ENCODE measurements at places on chromosomes 6 and 20.

- no peak for DNase-seq
Measured at GRCh38 chr6:37283268-37283667, 25.3 kb upstream of the TMEM217 start.

DNA sequence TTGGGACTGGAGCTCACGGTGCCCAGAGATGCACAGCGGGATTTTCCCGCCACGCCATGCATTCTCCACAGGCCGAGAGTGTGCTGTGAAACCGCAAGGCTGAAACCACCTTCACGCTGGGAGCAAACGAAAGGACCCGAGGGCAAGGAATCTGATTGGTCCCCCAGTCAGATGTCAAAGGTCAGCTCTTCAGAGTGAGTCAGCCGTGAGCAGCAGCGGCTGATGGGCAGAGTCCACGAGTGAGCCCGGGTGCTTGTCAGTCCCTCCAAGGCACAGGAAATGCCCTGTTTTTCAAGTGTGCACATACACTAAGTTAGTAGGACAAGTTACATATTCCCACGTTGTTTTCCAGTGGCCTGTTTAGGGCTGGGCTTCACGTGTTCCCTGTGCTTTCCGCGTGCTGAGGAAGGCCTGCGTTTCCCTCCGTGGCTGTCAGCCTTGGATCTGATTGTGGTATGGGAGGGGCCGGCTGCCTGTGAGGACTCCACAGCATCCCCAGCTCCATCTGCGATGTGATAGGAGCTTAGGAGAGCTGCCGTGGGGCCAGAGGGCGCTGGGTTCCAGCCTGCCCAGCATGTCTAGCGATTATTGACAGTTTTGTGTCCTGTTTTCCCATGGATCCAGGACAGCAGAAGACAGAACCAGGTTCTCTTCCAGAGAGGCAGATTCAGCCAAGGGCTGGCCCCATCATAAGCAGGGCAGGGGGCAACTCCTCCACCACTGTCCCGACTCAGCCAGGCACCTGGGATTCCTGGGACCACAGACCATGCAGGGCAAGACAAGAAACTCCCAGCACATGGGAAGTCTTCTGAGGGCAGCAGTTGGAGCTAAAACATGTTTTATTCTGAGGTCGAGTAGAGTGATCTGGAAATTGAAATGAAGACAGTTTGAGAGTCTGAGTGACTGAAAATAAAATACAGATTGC is 38.2 kb upstream of the FRMD1 start:
- DNase-seq, result no peak

- no peak for DNase-seq
Measured at GRCh38 chr20:9447182-9447581, 67.2 kb upstream of the LAMP5 start.

GRCh38 chr20:44475372-44475693 is 341 bp upstream of the TTPAL start:
- DNase-seq, result no peak

DNA sequence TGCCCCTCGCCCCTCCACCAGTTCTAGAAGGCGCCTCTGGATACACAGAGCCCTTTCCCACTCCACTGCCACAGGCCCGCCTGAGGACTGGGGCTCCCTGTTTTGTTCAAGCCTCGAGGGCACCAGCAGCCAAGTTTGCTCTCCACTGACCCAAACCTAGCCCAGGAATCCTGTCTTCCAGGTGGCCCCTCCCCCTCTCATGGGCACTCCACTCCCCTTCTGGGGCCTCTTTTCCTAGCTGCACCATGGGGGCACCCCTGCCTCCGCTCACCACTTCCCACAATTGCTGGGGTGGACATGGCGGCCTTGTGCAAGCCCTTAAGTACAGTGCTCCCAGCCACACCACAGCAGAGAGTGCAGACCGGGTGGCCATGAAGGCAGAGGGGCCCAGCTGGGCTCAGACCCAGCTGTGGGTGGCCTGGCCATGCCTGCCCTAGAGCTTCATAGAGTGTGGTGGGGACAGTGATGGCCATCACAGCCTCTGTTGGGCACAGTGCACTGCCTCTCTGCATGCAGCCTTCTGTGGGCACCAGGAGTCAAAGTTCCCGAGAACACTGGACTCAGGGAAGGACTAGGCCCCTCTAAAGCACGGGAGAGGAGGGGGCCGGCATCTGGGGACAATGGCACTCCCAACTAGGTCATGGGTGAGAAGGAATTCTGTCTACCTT is 1.3 kb downstream of the MYL9 start:
- no peak for DNase-seq

DNA sequence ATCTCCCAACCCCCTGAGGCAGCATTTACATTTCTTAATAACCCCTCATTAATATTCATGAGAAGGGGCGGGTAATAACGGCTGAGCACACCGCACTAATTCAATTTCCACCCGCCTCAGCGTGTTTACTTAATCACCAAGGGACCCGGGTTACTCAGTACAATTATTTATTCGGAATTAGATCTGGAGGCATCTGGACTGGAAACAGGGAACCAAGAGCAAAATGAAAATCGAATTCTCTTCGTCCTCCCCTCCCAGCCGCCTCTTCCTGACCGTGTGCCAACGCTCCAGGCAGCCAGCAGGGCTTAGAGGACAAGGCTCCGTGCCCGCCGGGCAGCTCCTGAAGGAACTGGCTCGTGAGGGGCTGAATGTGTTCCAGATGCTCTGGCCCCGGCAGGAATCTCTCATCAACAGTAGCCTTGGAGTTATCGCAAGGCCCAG is 23.5 kb upstream of the CTNNBL1 start:
- DNase-seq, result no peak

DNA sequence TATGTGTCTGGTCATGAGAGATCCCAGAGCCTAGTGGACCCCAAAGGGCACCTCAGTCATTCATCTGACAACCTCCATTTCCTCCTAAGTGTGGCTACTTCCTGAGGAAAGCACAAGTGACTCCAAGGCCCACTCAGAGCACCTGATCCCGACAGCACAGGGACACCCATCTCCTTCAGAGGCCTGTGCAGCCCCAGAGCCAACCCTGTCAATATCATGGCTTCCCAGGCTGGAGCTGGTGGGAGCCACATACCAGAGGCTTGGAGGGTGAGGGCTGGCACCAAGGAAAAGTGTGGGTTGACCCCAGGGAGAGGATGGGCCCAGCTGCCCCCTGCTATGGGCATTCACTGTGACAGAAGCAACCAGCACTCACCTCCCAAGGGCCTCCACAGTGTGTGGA is 117.3 kb downstream of the PSMB1 start:
- DNase-seq, result no peak

- DNase-seq, result no peak
Measured at GRCh38 chr6:170024940-170025339, 265.9 kb downstream of the DLL1 start.

- no peak for DNase-seq
Measured at GRCh38 chr6:166203003-166203640, 35.5 kb upstream of the TBXT start.

DNA sequence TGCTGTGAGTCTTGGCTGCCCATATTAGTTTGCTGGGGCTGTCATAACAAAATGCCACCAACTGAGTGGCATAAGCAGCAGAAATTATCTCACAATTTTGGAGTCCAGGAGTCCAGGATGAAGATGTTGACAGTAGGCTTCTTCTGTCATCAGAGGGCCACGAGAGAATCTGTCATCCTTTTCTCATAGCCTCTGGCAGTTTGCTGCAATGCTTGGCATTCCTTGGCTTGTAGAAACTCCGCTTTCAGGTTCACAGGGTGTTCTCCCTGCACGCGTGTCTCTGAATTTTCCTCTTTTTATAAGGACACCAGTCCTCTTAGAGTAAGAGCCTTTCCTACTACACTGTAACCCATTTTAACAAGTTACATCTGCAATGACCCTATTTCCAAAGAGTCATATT is 838.4 kb downstream of the TFAP2A start:
- no peak for DNase-seq

GRCh38 chr20:37990571-37991151 is 42.6 kb downstream of the TTI1 start:
- no peak for DNase-seq

GRCh38 chr20:37364927-37365272 is 19.0 kb downstream of the SRC start:
- no peak for DNase-seq

- DNase-seq, result no peak
Measured at GRCh38 chr6:149081281-149081680, 236.2 kb upstream of the TAB2 start.

DNA sequence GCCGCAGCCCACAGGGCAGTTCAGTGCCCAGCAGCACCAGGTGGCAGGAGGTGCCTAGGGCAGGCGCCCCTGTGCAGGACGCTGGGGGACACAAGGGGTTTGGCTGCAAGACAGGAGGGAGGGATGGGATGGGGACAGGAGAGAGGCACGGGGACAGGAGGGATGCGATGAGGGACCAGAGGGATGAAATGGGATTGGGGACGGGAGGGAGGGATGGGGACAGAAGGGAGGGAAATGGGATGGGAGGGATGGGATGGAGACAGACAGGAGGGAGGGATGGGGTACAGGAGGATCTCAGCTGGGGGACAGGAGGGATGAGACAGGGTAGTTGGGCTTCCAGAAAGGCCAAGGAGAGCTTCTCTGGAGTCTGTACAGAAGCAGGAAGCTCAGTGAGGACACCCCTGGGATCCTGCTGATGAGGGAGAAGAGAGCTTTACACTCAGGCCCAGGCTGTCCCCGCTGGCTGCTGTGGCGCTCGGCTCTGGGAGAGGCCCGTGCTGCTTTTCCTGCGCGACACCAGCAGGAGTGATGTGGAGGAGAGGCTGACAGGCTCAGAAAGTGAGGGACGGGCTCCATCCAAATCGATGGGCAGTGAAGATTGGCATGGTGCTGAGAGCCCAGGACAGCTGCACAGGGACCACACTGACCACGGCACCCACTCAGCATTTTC is 400.8 kb downstream of the SMOC2 start:
- no peak for DNase-seq

- no peak for DNase-seq
Measured at GRCh38 chr6:75818098-75818855, 69.2 kb downstream of the MYO6 start.

DNA sequence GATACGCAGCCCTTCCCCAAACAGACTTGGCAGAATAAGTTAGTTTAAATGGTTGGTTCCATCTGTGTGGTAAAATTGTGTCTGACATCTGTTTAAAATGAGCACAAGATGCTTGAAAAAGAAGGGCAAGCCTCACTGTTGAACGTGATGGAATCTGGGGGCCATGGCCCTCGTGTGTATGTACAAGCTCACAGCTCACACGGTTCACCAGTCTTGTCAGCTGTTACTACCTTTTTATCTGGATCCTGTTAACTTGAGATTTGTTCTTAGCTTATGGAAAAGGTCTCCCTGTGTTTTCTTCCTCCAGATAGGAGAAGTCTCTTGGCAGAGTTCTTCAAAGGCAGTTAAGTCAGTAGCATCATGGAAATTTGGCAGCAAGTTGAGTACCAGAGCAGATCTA is 270.6 kb downstream of the KHDC1L start:
- DNase-seq, result no peak

DNA sequence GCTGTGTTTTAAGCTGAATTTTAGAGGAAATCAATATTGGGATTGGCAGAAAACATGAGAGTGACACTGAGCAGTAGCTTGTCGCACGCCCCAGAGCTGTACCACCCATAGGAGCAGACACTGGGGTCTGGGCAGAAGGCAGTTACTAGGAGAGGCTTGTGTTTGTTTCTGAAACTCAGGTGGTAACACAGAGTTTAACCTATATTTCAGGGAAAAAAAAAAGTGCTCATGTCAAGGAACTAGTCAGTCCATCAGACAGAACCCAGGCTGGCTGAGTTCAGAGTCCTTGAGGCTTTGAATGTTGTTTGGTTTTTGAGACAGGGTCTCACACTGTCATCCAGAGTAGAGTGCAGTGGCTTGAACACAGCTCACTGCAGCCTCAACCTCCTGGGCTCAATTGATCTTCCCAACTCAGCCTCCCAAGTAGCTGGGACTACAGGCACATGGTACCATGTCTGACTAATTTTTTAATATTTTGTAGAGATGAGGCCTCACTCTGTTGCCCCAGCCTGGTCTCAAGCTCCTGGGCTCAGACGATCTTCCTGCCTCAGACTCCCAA is 6.6 kb downstream of the SLC22A1 start:
- DNase-seq, result no peak

DNA sequence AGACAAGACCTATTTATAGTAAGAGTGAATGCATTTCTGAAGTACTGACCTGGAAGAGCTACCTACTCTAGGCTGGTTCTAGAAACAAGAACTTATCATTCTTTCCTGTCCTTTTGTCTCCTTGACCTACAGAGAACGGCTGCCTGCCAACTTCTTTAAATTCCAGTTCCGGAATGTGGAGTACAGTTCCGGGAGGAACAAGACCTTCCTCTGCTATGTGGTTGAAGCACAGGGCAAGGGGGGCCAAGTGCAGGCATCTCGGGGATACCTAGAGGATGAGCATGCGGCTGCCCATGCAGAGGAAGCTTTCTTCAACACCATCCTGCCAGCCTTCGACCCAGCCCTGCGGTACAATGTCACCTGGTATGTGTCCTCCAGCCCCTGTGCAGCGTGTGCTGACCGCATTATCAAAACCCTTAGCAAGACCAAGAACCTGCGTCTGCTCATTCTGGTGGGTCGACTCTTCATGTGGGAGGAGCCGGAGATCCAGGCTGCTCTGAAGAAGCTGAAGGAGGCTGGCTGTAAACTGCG is 8.3 kb downstream of the APOBEC2 start:
- no peak for DNase-seq

GRCh38 chr6:40986921-40987819 is 51.9 kb downstream of the UNC5CL start:
- no peak for DNase-seq
